ENCODE measurements at places on chromosomes 12 and 14.
A peak's percentile ranks its signal among the peaks of the same experiment; 100 is the strongest.

DNA sequence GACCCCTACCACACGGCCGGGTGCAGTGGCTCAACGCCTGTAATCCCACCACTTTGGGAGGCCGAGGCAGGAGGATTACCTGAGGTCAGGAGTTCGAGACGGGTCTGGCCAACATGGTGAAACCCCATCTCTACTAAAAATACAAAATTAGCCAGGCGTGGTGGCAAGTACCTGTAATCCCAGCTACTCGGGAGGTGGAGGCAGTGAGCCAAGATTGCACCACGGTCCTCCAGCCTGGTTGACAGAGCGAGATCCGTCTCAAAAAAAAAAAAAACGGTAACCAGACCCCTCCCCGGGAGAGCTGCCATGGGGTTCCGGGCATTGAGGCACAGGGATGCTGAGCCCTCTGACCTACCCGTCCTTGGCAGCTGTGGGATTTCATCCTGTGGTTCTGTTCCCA lies 21.8 kb downstream of the BCL7A start:
- no peak for DNase-seq

DNA sequence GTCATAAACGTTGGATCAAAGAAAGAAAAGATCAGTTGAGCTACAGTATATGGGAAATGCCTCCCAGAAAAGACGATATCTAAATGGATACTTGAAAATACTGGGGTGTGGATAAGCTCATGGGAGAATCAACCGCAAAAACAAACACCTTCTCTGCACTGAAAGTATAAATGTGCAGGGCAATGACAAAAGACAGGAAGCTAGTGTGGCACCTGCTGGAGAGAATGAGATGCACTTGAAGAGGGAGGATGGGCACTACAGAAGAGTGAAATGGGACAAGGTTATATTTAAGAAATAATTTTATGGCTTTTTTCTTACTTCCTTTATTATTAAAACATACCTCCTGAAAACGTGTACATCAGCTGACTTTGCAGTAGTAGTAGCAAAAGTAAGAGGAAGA lies 153.7 kb downstream of the PRKD1 start:
- DNase-seq: no peak

DNA sequence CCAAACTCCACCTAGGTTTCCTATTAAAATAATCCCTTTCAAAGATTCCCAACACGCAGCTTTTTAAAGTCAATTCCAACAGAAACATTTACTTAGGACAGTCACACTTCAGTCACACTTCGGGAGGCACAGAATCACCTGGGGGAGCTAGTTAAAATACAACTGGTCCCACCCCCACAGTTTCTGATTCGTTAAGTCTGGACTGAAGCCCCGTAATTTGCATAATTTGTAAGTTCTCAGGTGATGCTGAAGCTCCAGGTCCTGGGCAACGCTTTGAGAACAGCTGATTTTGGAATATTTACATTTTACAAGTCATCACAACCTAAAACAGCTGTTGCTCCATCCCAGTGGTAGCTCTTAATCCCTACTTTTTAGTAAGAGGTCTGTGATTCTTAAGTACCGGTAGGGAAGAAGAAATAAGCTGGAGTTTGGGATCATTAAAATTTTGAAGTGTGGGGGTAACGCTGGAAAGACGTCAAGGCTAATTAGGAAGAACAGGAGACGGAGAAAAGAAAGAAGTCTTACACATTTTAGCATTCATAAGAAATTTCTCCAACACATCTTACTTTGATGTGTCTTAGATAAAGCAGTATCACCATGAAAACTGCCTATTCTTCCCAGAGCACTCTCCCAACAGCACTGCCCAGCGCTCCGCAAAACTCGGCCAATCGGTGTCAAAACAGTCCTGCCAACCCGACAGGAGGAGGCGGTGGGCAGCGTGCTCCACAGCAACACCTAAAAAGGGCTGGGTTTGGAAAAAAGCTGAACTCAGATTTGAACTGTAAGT lies 1.1 kb downstream of the IPO8 start:
- DNase-seq: peak; percentile 42

DNA sequence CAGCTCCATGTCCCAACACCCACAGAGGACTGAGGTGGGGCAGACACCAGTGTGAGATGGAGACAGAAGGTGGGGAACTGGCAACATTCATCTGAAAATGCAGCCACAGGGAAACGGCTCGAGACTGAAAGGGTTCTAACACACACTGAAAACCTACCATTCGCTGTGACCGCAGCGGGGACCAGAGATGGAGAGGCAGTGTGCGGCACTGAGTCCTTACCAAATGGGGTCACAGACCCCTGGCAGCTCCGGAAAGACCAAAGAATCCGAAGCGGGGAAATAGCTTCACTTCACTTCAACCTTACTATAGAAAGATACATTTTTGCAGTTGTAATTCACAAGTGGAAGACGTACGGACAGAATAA lies 9.6 kb downstream of the BAG5 start:
- DNase-seq: no peak

GRCh38 chr12:53055471-53056266 lies 5.8 kb downstream of the TNS2 start:
- DNase-seq: no peak

- no peak for DNase-seq
Observed at GRCh38 chr12:24505366-24506015, 443.4 kb downstream of the BCAT1 start.
